ENCODE measurements at places on chromosomes 11 and 22. TPM values are rescaled to one million over a fixed set of nuclear protein-coding genes. Genes with fewer than 3 reads are reported as not detected.
A peak's percentile ranks its signal among the peaks of the same experiment; 100 is the strongest.

The SLC5A4 gene
- total RNA-seq, result not detected

The SPTBN2 gene
- total RNA-seq, result 12.9 TPM

The SNRPD3 gene
- 84.9 TPM for total RNA-seq

The MLC1 gene
- total RNA-seq, result not detected

The MAJIN gene
- total RNA-seq, result not detected

The C11orf42 gene
- total RNA-seq, result not detected

The CAPN5 gene
- total RNA-seq, result 12.8 TPM

The CCDC116 gene
- total RNA-seq, result 0.78 TPM

DNA sequence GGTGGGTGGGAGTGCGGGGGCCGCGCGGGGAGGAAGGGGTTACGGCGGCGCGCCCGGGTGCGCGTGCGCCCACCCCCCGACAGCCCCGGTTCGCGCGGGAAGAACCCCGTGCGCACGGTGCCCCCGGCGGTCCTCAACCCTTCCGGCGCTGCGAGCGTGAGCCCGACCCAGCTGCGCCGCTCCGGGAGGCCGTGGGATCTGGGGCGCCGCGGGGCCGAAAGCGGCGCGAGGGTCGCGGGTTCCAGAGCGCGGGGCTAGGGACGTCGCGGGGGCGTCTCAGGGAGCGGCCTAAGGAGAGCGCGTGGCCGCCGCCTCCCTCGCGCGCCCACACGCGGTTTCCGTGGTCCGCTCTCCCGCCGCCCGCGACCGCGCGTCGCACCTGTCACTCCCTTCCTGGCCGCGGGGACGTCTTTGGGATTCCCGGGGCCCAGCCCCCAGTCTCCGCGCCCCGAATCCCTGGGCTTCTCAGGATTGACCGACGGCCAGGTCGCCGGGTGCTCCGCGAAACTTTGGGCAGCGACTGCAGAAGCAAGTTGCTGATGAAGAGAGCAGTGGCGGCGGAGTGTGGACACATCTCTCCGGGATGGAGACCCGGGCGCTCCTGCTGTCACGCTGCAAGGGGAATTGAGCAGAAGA, 582 bp downstream of the SREBF2 start:
- H3K4me3 ChIP-seq, result peak overlapping the region; percentile 94
- H3K27me3 ChIP-seq, result no peaks in the 10 kb centered on the region
- H3K36me3 ChIP-seq, result peaks cover 20% of the 10 kb centered on the region
- DNase-seq, result no peak
- H3K27ac ChIP-seq, result peak overlapping the region; percentile 90
- peaks cover 46% of the 10 kb centered on the region for H3K4me1 ChIP-seq

DNA sequence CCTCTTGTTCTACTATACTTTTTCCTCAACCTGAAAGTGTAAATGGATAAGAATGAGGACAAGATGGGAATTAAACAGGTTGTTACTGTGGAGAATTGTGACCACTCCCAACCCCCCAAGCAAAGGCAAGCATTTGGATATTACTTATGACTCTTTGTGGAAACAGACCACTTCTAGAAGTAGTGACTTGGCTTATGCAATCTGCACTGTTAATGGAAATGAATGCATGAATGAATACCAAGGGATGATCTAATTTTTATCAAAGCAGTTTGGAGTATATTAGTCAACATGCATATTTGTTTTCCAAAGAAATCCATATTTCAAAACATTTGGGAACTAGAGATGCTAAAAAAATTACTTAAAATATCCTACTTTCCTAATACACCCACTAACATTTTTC, 35.3 kb downstream of the AMOTL1 start:
- no peak for DNase-seq
- peaks cover 34% of the 10 kb centered on the region for H3K4me1 ChIP-seq
- no peaks in the 10 kb centered on the region for H3K27me3 ChIP-seq
- H3K27ac ChIP-seq, result no peak overlapping the region

- H3K27ac ChIP-seq, result no peak overlapping the region
- peaks cover 24% of the 10 kb centered on the region for H3K4me1 ChIP-seq
- no peak for DNase-seq
- H3K27me3 ChIP-seq, result no peaks in the 10 kb centered on the region
- no peak overlapping the region for H3K4me3 ChIP-seq
- peaks cover 49% of the 10 kb centered on the region for H3K36me3 ChIP-seq
These were observed 33.6 kb upstream of the TECTA start for GRCh38 chr11:121067453-121067852.

GRCh38 chr11:12397931-12398334, 20.6 kb downstream of the PARVA start:
- peak overlapping the region; percentile 90 for H3K27ac ChIP-seq
- no peak for DNase-seq
- peak overlapping the region; percentile 2 for H3K4me3 ChIP-seq
- H3K36me3 ChIP-seq, result peaks cover 8% of the 10 kb centered on the region
- H3K27me3 ChIP-seq, result no peaks in the 10 kb centered on the region

GRCh38 chr11:19244084-19244483, 3.3 kb upstream of the E2F8 start:
- peaks cover 32% of the 10 kb centered on the region for H3K27me3 ChIP-seq
- DNase-seq, result no peak
- no peak overlapping the region for H3K27ac ChIP-seq
- H3K4me3 ChIP-seq, result no peak overlapping the region

DNA sequence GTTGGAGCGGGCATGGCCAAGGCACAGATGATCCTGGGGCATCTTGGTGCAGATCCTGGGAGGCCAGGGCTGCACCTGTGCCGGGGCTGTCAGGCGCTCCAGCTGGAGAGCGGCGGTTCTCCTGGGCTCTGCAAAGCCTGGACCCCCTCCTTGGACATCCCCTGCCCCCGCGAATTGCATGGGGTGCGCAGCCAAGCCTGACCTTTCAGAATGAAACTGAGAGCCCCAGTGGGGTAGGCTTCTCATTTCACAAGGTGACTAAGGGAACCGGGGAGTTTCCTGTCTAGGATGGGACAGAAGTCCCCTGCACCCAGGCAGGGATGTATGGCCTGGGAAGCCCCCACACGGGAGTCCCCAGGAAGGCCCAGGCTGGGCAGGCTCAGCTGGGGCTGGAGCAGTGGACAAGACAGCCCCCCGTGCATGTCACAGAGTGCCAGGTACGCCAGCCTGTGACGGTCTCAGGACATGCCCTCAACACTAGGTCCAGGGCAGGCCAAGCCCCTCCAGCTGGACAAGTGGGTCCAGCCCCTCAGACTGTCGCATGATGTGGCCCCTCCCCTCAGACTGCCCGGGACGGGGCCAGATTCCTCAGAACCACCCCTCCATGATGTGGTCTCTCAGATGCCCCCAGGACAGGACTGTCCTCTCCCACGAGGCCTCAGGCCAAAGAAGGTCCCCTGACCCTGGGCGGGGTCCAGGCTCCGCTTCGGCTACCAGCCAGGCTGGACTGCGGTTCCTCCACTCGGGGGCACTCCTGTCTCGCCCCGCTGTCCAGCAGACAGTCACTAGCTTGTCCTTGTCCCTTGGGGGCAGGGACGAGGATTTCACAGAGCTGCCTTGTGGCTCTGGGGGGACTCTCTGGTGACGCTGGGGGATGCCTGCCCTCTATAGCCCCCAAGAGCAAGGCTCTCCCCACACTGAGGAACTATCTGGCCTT, 2.3 kb downstream of the LSP1 start:
- no peak for DNase-seq
- no peaks in the 10 kb centered on the region for H3K4me1 ChIP-seq
- no peaks in the 10 kb centered on the region for H3K27me3 ChIP-seq
- H3K27ac ChIP-seq, result no peak overlapping the region
- no peaks in the 10 kb centered on the region for H3K36me3 ChIP-seq
- H3K4me3 ChIP-seq, result no peak overlapping the region

- DNase-seq, result no peak
- H3K4me3 ChIP-seq, result no peak overlapping the region
- H3K27ac ChIP-seq, result no peak overlapping the region
- peaks cover 43% of the 10 kb centered on the region for H3K36me3 ChIP-seq
- H3K4me1 ChIP-seq, result peaks cover 39% of the 10 kb centered on the region
- H3K27me3 ChIP-seq, result no peaks in the 10 kb centered on the region
These were observed 104.9 kb upstream of the GAL start for GRCh38 chr11:68579455-68579854.

DNA sequence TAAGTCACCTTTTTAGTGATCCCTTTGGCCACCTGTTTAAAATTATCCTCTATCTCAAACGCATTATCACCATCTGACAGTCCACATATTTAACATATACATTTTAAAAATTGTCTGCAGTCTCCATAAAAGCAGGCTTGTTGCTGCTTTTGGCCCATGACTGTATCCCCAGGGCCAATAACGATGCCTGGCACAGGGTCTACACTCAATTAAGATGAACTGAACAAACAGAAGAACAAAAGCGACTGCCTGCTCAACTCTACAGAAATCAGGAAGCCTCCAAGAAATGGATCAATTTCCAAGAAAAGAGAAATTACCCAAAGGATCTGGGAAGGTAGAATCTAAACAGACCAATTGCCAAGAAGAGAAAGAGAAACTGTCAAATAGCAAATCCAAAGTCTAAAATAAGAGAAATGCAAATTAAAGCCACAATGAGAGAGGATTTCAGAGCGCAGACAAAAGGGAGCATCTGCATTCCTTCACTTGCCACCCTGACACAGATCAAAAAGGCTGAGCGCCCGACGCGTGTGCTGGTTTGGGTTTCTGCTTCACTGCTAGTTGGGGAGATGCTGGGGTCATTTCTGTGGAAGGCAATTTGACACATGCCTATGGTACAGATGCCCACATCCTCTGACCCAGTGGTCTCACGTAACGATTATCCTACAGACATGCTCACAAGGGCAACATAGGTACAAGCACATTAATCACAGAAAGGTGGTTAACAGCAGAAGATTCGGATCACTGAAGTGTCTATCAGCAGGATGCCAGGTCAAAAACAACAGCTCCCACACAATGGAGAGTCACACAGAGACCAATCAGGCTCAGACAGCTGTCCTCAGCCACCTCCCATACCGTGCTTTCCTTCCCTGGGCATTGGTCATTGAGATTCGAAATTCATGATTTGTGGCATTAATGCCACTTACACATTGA, 55.9 kb downstream of the SHISAL1 start:
- H3K4me1 ChIP-seq, result no peaks in the 10 kb centered on the region
- H3K4me3 ChIP-seq, result no peak overlapping the region
- peaks cover 12% of the 10 kb centered on the region for H3K27me3 ChIP-seq

- no peak overlapping the region for H3K4me3 ChIP-seq
- H3K27ac ChIP-seq, result peak overlapping the region; percentile 59
- H3K27me3 ChIP-seq, result no peaks in the 10 kb centered on the region
- H3K4me1 ChIP-seq, result peaks cover 59% of the 10 kb centered on the region
- H3K36me3 ChIP-seq, result no peaks in the 10 kb centered on the region
These were observed 24.7 kb downstream of the PC start for GRCh38 chr11:66933531-66933930.
